ENCODE measurements at places on chromosomes 6 and 20. TPM values are rescaled to one million over a fixed set of nuclear protein-coding genes. Genes with fewer than 3 reads are reported as not detected.

- DNase-seq: no peak
Observed at GRCh38 chr6:129590408-129591022, 119.5 kb downstream of the ARHGAP18 start.

GRCh38 chr6:30830438-30830837 is 53.9 kb upstream of the DDR1 start:
- peak; percentile 38 for DNase-seq

DNA sequence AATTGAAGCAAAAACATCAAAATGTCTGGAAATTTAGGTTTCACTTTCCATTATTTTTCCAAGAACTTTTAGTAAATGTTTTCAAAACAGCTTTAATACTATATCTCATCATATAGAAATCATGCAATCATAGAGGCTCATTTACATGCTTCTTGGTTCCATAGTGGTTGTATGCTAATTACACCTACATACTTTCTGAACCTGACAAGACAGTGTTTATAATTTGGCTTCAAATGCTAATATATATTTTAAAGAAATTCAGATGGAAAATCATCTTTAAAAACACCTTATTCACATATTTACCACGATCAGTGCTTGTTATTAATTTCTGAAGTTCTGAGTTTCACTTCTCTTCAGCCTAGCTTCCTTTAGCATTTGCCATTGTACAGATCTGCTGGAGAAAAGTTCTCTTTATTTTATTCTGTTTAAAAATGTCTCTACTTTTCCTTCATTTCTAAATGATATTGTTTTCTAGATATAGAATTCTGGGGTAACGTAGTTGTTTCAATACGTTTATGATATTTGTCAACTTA is 89.9 kb downstream of the PLCB1 start:
- DNase-seq: no peak

DNA sequence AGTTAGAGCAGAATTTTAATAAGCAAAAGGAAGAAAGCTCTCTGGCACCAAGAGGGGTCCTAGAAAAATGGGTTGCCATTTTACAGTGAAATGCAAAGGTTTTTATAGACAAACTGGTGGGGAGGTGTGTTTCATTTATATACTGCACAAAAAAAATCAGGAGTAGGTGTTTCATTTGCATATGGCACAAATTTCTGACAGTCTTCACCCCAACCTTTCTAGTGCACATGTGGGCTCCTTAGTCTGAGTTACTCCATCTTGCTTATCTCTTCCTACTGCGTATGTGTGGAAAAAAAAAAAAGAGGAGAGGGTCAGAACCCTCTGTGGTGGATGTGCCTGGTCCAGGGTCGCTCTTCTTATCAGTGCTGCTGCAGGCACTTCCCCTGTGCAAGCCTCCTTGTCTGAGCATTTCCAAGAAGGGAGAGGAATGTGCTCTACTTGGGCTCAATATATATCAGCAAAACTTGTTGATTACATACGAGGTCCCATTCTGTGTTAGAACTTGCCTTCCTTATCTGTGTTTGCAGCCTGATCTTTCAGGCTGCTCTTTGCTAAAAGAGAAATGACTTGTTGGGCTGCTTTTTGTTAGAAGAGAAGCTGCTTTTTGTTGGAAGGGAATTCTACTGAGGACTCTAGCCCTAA is 59.0 kb upstream of the MRAP2 start:
- no peak for DNase-seq

DNA sequence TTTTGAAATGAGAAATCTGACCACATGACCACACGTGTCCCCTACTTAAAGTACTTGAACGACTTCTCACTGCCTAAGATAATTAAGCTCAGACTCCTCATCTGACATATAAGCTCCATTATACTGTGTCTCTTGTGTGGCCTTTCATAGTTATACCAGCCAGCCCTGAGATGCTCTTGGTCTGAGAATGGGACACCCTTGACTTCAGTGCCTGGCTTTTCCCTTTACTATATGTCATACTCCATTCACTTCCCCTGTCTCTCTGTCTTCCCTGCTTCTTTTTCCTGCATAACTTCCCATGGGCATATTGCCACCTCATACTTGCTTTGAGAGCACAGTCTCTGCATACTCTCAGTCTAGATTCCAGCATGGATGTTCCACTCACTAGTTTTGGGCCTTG is 53.4 kb upstream of the TINAG start:
- no peak for DNase-seq

The PHACTR3 gene
- total RNA-seq: 7.0 TPM

DNA sequence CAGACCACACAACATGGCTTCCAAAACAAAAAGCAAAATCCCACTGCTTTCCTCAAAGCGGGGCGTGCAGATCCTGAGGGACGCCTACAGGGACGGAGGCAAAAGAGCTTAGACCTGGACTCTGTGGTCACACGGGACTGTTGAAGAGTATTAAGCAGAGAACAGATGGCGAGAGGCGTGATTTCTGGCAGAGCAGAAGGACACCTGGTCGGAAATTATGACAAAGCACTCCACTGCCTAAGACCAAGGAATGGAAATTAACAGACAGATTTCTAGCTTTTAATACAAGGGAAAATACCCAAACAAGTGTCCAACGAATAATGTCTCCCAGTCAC is 15.4 kb downstream of the CST7 start:
- peak; percentile 94 for DNase-seq

The CBFA2T2 gene
- 8.5 TPM for total RNA-seq

DNA sequence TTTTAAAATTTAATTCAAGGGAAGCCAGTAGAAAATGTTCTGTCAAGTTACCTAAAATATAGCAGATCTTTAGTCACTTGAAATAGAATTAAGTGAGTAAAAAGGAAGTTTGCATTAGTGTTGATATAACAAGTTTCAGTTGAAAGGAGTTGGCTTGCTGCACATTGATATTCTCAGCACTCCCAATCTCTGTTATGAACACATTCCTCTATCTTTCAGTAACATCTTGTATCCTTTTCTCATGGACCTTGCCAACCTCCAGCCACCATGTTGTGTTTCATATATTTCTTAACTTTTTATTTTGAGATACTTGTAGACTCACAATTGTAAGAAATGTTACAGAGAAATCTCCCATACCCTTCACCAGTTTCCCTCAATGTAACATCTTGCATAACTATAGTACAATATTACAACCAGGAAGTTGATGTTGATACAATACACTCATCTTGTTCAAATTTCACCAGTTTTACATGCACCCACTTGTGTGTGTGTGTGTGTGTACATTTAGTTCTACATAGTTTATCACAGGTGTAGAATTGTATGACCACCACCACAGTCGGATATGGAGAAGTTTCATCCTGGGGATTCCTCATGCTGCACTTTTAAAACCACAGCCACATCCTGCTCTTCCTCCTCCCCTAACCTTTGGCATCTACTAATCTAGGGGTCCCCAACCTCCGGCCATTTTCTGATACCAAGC is 20.2 kb upstream of the PAQR8 start:
- no peak for DNase-seq

- no peak for DNase-seq
Observed at GRCh38 chr6:48834706-48835105, 628.3 kb downstream of the MMUT start.

The HM13 gene
- total RNA-seq: 26.4 TPM

The RNF39 gene
- total RNA-seq: not detected

GRCh38 chr6:123855506-123855905 is 51.8 kb downstream of the NKAIN2 start:
- DNase-seq: no peak

All from muscle of leg (tissue), 16 donors.